ENCODE measurements at places on chromosomes 3 and 15.

DNA sequence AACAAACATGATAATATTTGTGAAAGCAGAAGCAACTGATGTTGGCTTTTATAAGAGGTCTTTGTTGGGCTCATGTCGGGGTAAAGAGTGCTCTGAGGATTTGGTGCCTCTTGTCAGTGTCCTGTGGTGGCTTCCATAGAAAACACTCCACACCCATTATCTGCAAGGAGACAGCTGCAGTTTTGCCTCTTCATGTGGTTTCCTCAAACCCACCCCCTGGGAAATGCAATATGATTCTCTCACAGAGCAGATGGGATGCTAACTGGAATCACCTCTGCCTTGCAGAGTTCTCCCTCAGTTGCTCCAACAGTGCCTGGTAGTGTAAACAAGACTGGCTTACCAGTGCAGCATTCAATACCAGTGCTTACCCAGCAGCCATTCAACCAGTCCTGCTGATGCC, 771.4 kb upstream of the CFAP20DC start:
- DNase-seq = no peak

DNA sequence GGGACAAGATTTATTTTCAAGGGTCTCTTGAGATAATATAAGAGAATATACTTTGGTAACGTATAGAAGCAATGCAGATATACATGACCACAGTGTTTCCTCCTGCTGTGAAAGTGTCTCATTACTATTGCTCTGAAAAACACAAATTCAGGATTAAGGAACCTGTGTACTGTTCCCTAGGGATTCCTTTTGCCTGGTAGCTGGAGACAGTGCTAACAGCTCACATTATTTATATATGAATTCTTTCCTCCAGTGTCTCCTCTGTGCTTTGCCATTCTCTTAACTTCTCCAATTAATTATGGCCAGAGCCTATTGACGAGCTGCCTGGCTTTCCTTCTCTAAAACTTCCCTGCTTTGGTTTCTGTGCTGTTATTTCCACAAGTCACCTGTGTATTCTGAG, 235.4 kb downstream of the OTOL1 start:
- no peak for DNase-seq

DNA sequence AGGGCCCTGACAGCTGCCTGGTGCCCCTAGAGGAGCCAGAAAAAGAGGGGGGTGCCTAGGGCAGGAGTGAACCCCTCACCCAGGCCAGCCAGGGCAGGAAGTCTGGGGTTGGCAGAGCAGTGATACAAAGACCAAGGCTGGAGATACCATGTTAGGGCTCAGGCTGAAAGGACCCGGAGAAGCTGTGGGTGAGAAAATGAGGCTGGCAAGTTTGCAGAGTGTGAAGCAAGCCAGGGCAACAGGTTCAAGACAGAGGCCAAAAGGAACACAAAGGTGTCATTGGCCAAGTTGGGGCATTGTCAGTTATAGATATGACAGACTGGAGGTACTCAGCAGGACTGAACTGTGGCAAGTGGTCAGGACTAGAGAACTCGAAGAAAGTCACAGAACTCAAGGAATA, 40.6 kb upstream of the IREB2 start:
- DNase-seq = no peak

- no peak for DNase-seq
These were observed 51.6 kb upstream of the ARL6 start for GRCh38 chr3:97712919-97713318.

DNA sequence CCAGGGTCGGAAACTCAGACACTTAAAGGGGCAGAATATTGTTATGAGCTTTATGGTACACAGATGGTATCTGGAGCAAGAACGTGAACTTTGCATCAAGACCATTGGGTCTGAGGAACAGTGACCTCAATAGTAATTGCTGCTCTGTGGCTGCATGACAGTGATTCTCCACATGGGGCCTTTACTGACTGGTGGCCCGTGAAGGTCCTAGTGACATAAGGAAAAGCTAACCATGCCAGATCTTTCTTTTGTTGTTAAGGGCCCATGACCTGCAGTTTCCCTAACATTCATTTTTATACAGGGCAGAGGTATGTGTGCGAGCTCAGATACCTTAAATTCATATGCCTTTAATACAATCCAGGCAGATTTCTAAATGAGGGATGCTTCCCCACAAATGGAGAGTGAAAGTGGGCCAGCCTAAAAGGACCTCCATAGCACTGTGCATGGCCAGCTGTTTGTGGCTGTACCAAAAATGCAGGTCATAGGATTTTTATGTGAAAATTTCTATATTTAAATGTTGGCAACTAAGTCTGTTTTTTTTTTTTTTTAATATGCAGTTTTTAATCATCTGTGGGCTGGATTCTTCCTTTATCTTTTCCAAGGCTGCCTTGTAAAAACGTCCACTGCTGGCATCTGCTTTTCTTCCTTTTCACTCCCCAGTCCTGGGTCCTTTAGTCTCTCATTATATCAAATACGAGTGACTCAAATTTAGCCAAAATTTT, 188.0 kb upstream of the IL12A start:
- DNase-seq = no peak

Data from activated CD8-positive, alpha-beta memory T cell treated with anti-CD3 and anti-CD28 coated beads, Interleukin-2, amount 50 U/mL, for 4 hours (primary cell).